ENCODE measurements at places on chromosomes 1 and 21. TPM values are rescaled to one million over a fixed set of nuclear protein-coding genes. Genes with fewer than 3 reads are reported as not detected.

NR1I3 gene
- not detected for total RNA-seq

ORC1 gene
- total RNA-seq, result 0.73 TPM

IL12RB2 gene
- total RNA-seq, result 0.59 TPM

LRRC71 gene
- not detected for total RNA-seq

AJAP1 gene
- 0.44 TPM for total RNA-seq

TTC34 gene
- 0.66 TPM for total RNA-seq

AQP10 gene
- not detected for total RNA-seq

LEFTY2 gene
- total RNA-seq, result not detected

OR6N1 gene
- total RNA-seq, result not detected

OVAAL gene
- not detected for total RNA-seq

GJB4 gene
- total RNA-seq, result not detected

SLAMF9 gene
- not detected for total RNA-seq

KPRP gene
- total RNA-seq, result not detected

PYHIN1 gene
- 2.5 TPM for total RNA-seq

HPDL gene
- total RNA-seq, result not detected

CYB5RL gene
- total RNA-seq, result 8.0 TPM

TEX38 gene
- not detected for total RNA-seq

NHLH1 gene
- total RNA-seq, result not detected

AIRE gene
- not detected for total RNA-seq

C4BPA gene
- total RNA-seq, result 6.4 TPM

WDR4 gene
- total RNA-seq, result 12.7 TPM

RAB7B gene
- total RNA-seq, result 6.6 TPM

LENEP gene
- total RNA-seq, result not detected

SPRR2E gene
- not detected for total RNA-seq

FAM72C gene
- total RNA-seq, result 0.32 TPM
